Left ventricle myocardium inferior (tissue), 1 donor: ENCODE measurements at places on chromosomes 5 and 9. TPM values are rescaled to one million over a fixed set of nuclear protein-coding genes. Genes with fewer than 3 reads are reported as not detected.

Gene PTBP3
- total RNA-seq = 12.7 TPM

DNA sequence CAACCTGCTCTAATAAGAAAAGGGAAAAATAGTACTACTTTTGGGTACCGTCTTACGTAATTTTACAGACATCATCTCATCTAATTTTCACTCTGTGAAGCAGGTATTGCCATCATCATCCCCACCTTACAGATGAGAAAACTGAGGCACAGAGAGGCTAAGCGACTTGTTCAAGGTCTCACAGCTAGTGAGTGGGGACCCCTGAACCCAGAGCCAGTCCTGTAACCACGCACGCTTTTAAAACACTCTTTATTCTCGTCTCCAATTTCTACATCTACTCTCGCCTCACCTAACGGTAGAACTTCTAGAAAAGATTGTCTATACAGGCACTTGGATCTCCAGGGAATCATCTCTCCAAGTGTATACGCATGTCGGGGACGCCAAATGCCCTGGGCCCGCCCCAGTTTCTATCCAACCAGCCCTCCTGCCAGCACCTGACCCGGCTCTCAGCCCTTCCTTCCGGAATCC is 1.5 kb upstream of the TRAF1 start:
- H3K36me3 ChIP-seq = no peaks in the 10 kb centered on the region
- no peaks in the 10 kb centered on the region for H3K27me3 ChIP-seq
- peak overlapping the region; percentile 80 for H3K4me3 ChIP-seq
- DNase-seq = no peak

- no peaks in the 10 kb centered on the region for H3K4me1 ChIP-seq
- H3K4me3 ChIP-seq = no peak overlapping the region
- no peak for DNase-seq
- no peaks in the 10 kb centered on the region for H3K36me3 ChIP-seq
- H3K27me3 ChIP-seq = no peaks in the 10 kb centered on the region
Measured at GRCh38 chr9:3746296-3747275, 220.8 kb upstream of the RFX3 start.

DNA sequence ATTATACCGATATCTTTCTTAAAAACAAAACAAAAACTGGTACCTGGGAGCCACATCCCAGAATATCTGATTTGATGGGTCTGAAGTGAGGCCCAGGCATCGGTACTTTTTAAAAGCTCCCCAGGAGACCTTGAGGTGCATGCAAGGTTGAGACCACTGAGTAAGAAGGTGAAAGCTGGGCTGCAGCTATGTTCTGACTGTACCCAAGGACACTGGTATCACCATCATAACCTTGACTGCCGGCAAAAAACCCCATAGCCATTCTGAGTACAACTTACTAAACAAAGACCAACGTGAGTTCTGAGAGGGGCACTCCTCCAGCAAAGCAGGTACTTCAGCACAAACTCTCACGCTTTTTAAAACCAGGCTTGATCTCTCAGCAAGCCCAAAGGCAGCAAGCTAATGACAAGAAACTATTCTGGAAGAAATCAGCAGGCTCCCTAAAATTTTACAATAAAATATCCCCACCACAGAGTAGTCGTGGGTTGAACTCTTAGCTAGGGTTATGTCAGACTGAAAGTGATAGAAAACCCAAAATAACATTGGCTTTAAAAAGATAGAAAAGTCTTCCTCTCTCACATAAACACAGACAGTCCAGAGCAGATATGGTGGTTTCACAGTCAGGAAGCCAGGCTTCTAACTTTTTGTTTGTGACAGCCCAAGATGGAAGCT is 263.9 kb downstream of the SAXO1 start:
- no peak overlapping the region for H3K4me3 ChIP-seq
- DNase-seq = no peak
- H3K27me3 ChIP-seq = no peaks in the 10 kb centered on the region
- peaks cover 11% of the 10 kb centered on the region for H3K4me1 ChIP-seq

DNA sequence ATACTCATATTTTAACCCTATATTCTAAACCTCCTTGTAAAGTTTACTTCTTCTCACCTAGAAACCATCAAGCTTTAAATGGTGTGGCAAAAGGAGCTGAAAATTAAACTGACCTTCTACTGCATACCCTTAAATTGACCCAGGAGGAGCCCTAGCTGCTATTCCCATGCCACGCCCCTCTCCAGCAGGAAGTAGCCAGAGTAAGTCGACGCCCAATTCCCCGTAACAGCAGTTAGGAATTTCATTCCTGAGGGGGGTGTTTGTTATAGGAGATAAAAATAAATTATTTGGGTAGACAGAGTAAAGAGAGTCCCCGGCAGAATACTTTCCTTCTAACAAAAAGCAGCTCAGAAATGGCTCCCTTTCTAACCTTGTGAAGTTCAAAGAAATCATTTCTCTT is 111.8 kb upstream of the FAM174A start:
- H3K4me1 ChIP-seq = no peaks in the 10 kb centered on the region
- H3K4me3 ChIP-seq = no peak overlapping the region
- no peak overlapping the region for H3K27ac ChIP-seq
- DNase-seq = no peak
- peaks cover 18% of the 10 kb centered on the region for H3K36me3 ChIP-seq
